ENCODE measurements at places on chromosomes 6 and 20.
A peak's percentile ranks its signal among the peaks of the same experiment; 100 is the strongest.

- no peak for DNase-seq
Observed at GRCh38 chr6:15843764-15844163, 180.9 kb upstream of the DTNBP1 start.

GRCh38 chr6:154815938-154816820 is 83.0 kb downstream of the SCAF8 start:
- no peak for DNase-seq

GRCh38 chr6:41824571-41825569 is 37.4 kb downstream of the TOMM6 start:
- no peak for DNase-seq

- DNase-seq, result no peak
Observed at GRCh38 chr20:25297141-25297905, 49.4 kb downstream of the PYGB start.

GRCh38 chr20:58870293-58871014 is 17.9 kb downstream of the GNAS start:
- peak; percentile 63 for DNase-seq

DNA sequence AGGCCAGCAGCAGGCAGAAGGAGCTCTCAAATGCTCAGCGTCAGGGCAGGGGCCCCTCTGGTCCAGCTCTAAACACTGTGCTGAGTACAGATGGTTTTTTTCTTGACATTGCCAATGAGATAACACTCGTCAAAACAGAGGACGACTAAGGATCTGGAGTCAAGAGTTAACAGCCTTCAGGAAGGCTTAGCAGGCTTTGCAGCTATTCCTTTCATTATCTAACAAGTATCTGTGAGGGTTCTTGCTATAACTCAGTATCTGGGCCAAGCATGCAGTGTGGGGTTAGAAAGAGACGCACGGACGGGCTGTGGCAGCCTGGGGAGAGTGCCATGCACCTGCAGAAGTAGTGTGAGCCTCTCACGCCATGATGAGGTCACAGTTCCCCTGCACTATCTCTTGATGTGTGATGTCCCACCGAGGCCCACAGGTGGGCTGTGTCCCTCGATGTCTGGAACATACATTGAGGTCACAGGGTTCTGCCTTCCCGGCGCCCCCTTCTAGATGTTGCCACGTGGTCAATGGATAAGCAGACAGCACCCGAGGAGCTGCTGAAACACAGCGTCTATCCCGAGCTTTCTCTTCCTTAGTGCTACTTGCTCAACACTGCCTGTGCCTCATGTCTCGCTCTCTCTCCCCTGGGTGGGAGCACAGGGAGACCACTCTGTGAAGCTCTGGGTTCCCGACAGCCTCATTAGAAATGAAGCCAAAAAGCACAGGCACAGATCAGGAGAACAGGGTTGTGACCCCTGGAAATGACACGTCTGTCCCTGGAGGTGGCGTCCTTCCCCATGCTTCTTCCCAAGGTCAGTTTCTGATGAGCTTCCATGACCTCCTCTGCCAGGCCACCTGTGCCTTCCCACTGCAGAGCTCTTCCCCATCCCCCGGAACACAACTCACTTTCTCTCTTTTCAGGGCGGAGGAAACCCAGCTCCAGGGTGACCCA is 85.5 kb upstream of the RPS6KA2 start:
- no peak for DNase-seq

DNA sequence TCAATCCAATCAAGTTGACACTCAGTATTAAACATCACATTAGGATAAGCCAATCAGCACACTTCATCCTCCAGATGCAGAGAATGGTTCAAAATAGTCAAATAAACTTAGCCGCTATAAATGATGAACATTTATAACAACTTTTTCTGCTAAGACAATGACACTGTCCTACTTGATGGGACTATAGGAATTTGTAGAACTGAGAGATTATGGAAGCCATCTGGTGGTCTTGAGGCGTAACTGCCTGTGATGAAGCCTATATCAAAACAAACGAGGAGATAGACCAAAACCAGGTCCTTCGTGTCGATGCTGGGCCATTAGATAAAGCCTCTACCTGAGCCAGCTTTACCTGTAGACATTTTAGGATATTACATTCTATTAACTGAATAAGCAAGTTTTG is 631.1 kb downstream of the COL12A1 start:
- DNase-seq, result no peak

- DNase-seq, result no peak
Observed at GRCh38 chr20:63691711-63692435, 4.6 kb upstream of the TNFRSF6B start.

DNA sequence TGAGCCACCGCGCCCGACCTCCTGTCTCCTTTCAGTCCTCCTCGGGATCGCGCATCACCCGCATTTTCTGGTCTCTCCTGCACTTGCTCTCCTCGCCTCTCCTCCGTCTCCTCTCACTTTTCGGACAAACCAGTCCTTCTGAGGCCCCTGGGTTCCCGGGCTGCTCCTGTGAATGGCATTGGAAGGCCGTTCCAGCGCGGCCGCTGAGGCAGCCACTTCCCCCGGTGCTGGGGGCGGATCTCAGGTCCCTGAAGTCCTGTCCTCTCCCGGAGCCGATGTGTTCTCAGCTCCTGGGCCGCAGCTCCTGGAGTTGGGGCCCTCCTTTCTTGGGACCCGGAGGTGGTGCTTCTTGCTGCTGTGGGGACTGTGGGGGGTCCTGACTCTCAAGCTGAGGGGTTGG is 803 bp downstream of the MICB start:
- DNase-seq, result peak; percentile 6

- DNase-seq, result no peak
Observed at GRCh38 chr6:134436950-134437349, 119.0 kb upstream of the SGK1 start.

GRCh38 chr20:37254114-37254878 is 7.3 kb downstream of the GHRH start:
- no peak for DNase-seq

GRCh38 chr6:64685401-64685800 is 1021.6 kb downstream of the EYS start:
- no peak for DNase-seq

- no peak for DNase-seq
Observed at GRCh38 chr20:60046011-60046413, 87.8 kb downstream of the CDH26 start.

DNA sequence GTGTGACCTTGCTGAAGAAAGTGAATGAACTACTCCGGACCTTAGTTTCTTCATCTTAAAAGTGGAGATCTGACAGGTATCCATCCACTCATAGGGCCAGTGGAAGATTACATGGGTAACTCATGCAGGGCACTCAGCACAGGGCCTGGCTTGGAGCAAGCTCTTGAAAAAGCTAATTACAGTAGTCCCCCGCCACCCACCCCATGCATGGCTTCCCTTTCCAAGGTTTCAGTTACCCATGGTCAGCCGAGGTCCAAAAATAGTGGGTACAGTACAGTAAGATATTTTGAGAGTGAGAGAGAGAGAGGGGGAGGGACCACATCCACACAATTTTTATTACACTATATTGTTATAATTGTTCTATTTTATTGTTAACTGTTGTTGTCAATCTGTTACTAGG is 7.1 kb upstream of the PMEPA1 start:
- DNase-seq, result no peak

DNA sequence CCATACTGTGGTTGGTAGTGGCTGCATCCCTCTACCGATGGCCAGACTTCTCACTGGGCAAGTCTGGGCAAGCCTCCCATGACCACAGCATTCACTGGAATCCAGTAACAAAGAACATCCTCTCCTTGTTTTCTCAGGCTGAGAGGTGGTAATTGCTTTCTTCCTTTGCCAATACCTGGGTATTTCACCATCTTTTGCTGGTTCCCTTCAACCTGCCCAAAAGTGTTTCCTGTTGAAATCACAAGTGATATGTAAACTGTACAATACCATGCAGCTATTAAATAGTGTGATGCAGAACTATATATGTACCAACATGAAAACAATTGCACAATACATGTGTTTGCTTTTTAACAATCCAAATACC is at the start of gene PTCHD4:
Gene PTCHD4 (minus strand): TSS at position 55 of the 364 bp plus-strand sequence. CDS start 42,240 bp downstream, outside the sequence.
- no peak for DNase-seq

- no peak for DNase-seq
Observed at GRCh38 chr20:62332989-62333819, 30.4 kb downstream of the ADRM1 start.

DNA sequence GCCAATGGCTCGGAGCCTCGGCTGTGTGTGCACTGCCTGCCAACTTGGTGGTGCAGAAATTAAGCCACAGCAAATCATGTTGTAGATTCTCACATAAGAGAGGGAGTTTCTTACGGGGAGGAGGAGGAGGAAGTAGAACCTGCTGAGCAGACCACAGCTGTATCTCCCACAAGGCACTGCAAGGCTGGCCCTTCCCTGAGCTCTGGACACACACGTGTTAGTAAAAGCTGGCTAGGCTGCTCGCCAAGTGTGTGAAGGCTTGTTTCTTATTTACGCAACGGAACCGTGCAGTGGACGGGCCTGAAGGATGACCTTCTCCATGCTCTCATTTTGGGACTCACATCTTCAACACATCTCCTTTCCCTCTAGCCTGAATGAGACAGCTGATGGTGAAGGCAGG is 15.7 kb upstream of the QKI start:
- no peak for DNase-seq

Measured in stimulated activated CD4-positive, alpha-beta T cell treated with anti-CD3 and anti-CD28 coated beads, Interleukin-4, amount 100 ng/mL, for 24 hours (primary cell).